ENCODE measurements at places on chromosomes 13 and 19.

DNA sequence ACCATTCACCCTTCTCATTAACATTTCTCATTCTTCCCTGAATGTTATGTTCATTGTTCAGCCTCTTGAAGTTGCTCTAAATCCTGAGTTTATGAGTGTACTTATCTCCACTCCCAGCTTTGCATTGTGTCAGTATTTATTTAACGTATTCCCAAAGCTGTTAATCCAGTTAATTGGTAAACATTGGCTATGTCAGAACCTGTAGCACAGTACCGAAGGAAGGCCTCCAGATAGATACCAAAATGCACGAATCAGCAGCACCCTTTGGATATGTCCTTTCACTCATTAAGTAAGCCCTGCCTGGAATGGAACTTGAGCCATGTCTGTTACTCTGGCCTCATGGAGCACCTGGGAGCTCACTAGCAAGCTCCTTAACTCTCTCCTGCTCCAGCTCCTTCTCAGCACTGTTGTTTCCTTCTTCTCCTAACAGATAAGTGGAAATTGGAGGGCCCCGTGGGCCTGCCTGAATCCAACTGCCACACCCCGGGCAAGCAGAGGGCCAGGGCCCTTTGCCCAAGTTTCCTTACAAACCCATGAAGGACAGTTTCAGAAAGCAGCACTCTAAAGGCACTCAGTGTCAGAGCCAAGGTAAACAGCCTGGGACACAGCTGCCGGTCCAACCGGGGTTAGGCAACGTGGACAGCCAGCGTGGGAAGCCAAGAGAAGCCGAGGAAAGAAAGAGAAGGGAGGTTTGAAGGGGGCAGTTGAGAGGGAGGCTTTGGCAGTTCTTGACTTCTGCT is 155.0 kb upstream of the SERP2 start:
- no peak for DNase-seq

DNA sequence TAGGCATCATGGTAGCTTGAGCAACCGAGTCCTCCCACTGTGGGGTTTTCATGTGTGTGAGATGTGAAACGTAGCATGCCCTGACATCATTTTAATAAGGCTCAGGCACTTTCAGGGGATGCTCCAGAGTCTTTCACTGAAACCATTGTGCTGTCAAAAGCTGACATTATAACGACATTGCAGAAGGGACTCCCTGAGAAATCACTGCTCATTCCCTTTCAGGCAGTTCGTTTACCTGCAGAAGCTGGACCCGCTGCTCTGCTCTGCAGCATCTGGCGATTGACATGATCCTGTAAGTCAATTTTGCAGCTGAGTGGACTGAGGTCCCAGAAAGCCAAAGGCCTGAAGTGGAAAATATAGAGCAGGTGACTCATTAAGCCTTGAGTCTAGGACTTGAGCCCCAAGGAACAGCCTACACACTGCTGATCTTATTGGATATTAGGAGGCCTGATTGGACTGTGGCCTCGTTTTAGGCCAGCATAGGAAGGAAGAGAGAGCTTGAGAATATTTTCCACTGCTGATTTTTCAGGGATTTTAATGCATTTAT is 54.0 kb upstream of the CNMD start:
- DNase-seq, result no peak

DNA sequence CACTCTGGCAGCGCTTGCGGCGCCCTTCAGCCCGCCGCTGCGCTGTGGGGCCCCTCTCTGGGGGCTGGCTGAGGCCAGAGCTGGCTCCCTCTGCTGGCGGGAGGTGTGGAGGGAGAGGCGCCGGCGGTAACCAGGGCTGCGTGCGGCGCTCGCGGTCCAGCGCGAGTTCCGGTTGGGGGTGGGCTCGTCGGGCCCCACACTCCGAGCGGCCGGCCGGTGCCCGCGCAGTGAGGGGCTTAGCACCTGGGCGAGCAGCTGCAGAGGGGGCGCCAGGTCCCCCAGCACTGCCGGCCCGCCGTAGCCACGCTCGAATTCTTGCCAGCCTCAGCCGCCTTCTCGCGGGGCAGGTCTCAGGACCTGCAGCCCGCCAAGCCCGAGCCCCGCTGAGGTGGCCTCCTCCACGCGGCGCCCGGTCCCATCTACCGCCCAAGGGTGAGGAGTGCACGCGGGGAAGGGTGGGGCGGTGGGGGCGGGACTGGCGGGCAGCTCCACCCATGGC is 879.0 kb upstream of the SLITRK5 start:
- DNase-seq, result no peak

- no peak for DNase-seq
Observed at GRCh38 chr19:974564-975257, 9.4 kb upstream of the WDR18 start.

DNA sequence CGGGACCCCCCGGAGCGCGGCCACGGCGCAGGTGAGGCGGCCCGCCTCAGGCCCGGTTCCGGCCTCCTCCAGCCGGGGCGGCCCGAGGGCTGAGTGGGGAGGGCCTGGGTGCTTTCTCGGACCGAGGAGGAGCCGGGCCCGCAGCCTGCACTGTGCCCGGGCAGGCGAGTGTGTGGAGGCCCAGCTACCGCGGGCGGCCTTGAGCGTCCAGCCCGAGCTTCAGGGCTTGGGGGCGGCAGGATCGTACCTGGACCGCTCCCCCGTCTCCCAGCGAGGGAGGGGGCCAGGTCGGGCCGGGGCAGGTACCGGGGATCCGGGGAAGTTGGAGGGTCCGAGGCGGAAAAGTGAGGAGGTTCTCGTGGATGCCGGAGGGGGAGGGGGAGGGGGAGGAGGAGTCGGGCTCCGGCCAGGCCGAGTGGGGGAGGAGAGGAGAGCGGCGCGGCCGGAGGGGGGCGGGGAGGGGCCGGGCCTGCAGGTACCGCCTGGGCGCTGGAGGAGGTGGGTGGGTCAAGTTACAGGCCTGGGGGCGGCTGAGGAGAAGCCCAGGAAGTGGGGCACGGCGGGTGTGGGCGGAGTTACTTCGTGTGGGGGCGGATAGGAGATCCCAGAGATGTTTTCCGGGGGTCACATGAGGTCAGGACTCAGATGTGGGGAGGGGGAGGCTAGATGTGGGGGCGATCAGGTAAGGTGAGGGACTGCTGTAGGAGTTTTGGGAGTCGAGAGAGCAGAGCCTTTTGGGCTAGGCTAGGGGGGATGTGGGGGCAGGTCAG is 545 bp downstream of the NACC1 start:
- DNase-seq, result peak; percentile 51

DNA sequence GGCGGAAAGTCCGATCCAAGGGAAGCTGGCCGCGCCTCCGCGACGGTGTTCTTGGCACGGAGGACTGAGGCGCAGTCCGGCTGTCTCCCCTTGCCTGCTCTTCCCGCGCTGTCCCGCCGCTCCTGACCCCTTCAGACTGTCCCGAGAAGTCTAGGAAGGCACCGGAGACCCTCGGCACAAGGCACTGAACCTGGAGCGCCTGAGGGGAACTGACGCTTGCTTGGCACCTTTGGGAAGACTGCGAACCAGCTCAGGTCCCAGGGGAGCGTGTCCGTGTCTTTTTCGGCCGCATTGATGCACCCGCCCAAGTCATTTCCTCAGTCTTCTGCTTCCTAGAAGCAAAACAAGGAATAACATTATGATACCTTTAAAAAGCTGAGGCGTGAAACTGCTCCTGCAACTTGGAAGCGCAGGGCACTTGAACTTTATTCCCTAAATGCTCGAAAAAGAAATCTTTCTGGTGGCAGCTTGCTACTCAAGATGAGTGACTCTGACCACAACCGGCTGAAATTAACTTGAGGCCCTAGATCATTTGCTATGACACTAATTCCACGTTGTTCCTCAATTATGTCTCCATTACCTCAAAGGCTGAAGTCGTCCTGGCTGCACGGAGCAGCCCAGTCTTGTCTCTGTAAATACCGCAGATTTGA is 735 bp upstream of the FLT1 start:
- no peak for DNase-seq

DNA sequence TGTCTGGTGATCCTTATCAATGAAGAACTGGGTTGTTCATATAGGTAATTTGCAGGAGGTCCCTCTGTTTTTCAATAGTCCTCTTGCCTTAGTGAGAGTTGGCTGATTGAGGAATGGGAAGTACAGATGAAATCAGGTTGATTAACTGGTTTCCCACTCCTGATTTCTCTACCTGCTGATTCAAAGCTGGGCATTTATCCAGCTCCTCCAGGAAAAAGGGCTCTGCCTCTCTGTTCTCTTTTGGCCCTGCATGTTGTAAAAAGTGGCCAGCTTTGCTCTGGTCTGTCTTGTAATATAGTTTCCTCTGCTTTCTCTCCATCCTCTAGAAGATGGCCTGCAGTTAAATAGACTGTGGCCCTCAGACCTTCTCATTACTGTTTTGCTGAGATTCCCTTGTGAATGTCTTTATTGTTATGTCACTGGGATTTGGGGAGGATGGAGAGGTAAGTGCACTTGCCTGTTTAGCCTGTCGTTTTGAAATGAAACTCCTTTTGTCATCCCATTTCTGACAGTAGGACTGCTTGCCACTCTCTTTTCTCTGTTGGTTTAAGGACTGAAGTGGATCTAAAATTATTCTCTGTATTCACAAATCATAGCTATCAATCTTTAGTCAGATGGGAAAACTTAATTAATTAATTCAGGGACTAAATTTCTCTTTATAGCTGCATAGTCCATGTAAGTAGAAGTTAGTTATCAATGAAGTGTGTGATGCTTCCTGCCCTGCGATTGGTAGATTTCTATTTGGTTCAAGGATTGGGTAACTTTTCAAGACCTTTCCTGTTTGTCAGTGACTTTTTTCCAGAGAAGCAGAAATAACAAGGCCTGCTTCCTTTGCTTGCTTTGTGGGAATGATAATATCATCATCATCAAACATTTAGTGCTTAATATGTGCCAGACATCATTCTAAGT is 28.5 kb downstream of the GARRE1 start:
- DNase-seq, result no peak

DNA sequence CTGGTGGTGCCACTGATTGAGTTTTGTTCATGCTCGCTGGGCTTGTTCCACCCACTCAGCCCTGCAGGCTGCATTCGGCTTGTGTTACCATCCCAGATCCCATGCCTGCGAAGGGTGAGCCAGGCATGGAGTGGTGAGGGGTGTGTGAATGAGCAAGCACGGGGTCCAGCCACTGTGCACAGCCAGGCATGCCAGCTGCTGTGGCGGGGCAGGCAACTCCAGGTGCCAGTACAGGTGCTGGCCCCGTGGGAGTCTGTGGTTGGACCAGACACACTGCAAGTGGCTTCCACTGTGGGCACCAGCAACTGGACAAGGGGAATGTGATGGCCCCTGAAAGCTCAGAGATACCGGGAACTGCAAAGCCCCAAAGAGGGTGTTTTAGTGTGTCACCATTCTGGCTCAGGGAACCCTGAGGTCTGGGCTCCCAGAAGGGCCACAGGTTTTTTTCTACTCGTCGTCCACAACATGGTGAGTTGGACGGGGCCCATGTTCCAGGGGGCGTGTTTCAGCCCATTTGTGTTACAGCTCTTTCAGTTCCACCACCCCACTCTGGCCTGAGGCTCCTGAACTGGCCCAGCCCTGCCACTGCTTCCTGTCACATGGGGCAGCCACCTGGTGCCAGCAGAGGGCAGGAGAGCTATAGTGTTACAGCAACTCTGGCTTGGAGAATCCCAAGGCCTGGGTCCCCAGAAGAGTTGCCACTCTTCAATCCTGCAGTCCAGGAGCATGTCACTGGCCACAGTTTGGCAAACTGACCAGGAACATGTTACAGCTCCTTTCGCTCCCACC is 217.0 kb upstream of the OBI1 start:
- DNase-seq, result no peak

DNA sequence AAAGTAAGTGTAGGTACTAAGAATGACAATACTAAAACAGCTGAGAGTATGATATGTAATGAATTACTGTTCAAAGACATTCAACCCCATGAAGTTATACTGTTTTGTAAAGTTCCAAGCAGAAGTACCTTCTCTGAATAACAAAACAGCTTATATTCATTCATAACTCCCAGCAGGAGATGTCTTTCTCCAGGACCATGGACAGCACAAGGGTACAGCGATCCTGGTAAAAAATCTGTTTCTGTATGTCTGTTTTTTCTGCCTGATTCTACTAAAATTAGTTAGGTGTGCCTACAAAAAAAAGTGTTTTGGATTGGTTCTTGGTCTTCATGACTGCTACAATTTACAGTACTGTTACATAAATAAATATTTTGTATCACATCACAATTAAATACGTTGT is 172.5 kb upstream of the SLITRK5 start:
- DNase-seq, result no peak

DNA sequence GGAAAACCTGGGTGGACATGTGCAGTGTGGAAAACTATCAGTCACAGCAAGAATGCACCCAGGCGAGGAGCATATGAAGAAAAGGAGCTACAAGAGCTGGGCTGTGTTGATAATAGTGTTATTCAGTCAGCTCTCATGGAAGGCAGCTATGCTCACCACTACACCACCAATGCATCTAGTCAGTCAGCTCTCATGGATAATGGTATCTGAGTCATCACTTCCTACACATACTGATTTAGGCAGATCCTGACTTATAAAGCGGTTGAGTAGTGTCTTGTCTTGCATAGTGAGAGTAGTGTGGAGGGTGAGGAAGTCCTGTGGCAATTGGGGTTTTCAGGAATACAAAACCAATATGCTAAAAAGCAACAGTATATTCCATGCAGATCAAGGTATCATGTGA is 9.1 kb upstream of the ZNF160 start:
- no peak for DNase-seq

GRCh38 chr13:66218583-66218982 is 1011.6 kb downstream of the PCDH9 start:
- DNase-seq, result no peak

- DNase-seq, result no peak
Observed at GRCh38 chr13:109204252-109204651, 574.8 kb downstream of the MYO16 start.

- no peak for DNase-seq
Observed at GRCh38 chr13:98880677-98881076, 97.2 kb downstream of the DOCK9 start.

- DNase-seq, result no peak
Observed at GRCh38 chr13:29756506-29756905, 93.9 kb downstream of the UBL3 start.

DNA sequence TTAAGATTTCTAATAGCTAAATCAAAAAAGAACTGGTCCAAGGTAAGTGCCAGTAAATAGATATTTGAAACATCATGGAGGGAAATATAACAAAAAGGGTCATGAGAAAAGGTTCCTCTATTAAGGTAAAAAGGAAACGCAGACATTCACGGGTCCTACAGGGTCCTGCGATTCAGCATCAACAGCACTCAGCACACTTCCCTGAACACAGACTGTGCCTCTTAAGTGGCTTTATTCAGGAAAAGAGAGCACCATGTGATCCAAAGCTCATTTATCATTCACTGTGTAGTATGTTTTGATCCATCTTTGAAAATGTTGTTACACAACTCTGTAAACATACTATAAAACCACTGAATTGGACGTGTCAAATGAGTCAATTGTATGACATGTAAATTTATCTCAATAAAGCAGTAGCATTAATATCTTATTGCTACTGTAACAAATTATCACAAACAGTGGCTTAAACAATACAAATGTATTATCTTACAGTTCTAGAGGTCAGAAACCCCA is 33.7 kb downstream of the CRYL1 start:
- DNase-seq, result no peak

DNA sequence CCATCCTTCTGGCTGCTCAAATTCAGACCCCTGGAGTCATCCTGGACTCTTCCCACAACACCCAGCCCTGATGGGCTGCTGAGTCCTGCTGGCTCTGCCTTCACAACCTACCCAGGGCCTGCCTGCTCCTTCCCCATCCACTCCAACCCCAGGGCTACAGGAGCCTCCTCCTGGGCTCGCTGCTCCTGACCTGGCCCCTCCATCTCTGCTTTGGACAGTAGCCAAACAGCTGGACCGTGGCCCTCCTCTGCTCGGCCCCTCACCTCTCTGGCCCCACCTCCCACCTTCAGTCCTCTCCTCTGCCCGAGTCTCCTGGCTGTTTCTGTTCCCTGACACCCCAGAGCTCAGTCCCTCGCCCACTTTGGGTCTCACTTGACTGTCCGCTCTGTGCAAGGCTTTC is 66.7 kb downstream of the CEBPG start:
- no peak for DNase-seq

Data from stimulated activated CD4-positive, alpha-beta T cell treated with anti-CD3 and anti-CD28 coated beads, Interleukin-12 subunit alpha, Interleukin-12 subunit beta, amount 100 ng/mL, for 4 hours (primary cell).